Endodermal cell (in vitro differentiated cells): ENCODE measurements at places on chromosomes 7 and 10. TPM values are rescaled to one million over a fixed set of nuclear protein-coding genes. Genes with fewer than 3 reads are reported as not detected.

Gene MCM10
- total RNA-seq = 13.1 to 54.0 TPM (median 44.8 TPM) in 3 replicates

Gene ENO4
- total RNA-seq = 1.4 and 2.2 TPM in 2 replicates

Gene CALML3
- not detected in 2 replicates for total RNA-seq

Gene TAX1BP1
- total RNA-seq = 91.0 and 100 TPM in 2 replicates

Gene TUBAL3
- total RNA-seq = not detected in 3 replicates

Gene METTL27
- total RNA-seq = 18.2 to 24.2 TPM (median 22.2 TPM) in 3 replicates

Gene EVX1
- total RNA-seq = 0.28 to 4.9 TPM (median 4.5 TPM) in 3 replicates

Gene PNLIPRP1
- not detected in 2 replicates for total RNA-seq

DNA sequence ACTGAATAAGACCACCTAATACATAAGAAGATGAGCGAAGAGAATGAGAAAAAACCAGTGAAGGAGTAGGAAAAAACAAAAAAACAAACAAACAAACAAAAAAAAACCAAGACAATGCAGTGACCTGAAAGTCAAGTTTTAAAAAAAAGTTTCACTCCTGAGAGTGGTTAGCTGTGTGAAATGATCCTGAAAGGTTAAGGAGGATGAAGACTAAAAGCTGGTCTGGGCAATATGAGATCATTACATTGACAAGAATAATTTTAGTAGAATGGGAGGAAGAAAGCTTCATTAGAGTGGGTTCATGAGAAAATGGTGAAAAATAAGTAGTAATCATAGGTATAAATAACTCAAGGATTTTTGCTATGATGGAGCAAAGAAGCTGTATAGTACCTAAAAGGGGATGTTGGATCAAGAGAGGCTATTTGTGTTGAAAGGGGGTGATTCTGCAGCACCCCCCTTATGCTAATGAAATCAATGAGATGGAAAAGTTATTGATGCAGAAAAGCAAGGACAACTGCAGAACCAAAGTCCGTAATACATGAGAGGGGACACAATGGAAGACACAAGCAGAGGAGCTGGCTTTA lies 80.2 kb downstream of the KMT2C start:
- H3K36me3 ChIP-seq = peaks cover 54% of the 10 kb centered on the region
- no peak overlapping the region for H3K4me3 ChIP-seq
- H3K27me3 ChIP-seq = no peaks in the 10 kb centered on the region
- no peak for DNase-seq
- H3K4me1 ChIP-seq = no peaks in the 10 kb centered on the region

DNA sequence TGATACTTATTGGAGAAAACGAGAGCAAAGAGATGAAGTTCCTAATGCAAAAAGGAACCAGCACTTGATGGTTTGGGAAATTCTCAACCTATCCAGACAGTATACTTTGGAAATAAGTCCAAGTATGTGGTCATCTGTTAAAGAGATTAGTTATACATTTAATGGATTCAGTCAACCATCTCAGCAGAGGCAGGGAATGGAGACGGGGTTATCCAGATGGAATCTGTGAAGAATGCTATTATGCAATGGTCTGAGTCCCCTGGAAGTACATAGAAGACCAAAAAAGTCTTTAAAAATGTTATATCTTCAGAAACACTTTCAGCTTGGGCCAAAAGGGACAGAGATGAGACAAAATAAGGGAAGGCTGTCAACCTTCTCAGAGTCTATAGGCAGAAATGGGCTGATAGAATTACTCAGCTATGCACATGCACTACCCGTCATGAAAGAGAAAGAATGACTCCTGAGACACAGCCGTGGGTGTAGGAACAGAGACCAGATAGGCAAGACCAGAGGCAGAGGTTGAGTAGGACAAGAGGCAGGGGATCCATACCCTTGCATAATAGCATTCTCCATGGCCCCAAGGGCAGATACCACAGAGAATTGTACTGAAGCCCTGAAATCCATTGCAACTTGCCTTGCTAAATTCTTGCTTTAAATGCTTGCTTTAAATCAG lies 738.8 kb upstream of the POT1 start:
- no peak overlapping the region for H3K4me3 ChIP-seq
- H3K36me3 ChIP-seq = no peaks in the 10 kb centered on the region
- no peak overlapping the region for H3K27ac ChIP-seq
- H3K4me1 ChIP-seq = no peaks in the 10 kb centered on the region
- DNase-seq = no peak
- no peaks in the 10 kb centered on the region for H3K27me3 ChIP-seq

DNA sequence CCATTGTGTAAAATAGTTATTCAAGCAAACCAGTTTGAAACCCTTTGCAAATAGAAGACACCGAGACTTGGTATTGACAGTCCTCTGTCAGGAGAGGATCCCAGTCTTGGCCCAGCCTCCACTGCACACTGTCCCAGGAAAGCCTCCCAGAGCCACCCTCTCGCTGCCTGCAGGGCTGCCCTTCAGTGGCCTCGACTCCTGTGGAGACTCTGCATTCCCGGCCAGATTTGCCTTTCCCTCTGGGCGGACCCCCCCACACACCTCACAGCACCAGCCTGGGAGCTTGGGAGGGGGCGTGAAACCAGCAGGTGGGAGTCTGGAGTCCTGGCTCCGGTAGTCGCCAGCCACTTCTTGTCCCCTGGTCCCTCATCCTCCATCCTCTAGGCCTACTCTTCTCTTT lies 48.7 kb downstream of the GRK5 start:
- DNase-seq = peak; percentile 68
- H3K4me3 ChIP-seq = no peak overlapping the region
- H3K36me3 ChIP-seq = no peaks in the 10 kb centered on the region
- no peak overlapping the region for H3K27ac ChIP-seq

DNA sequence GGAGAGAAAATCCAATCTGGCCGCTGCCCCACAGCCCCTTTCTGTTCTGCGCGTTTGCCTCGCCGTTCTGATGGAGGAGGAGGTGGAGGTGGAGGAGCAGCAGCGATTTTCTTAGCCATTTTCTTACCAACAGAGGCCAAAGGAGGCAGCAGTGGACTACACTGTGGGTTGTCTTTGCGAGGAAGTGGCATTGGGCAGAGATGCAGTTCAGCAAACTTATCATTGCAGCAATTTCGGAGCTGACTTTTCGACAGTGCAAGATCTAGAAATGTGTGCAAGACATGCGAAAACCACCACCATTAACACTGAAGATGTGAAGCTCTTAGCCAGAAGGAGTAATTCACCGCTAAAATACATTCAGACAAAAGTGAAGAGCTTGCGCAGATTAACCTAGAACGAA lies 1.9 kb upstream of the ARL4A start:
- peak; percentile 84 for DNase-seq
- no peaks in the 10 kb centered on the region for H3K27me3 ChIP-seq
- H3K4me1 ChIP-seq = peaks cover 2% of the 10 kb centered on the region
- H3K27ac ChIP-seq = no peak overlapping the region

DNA sequence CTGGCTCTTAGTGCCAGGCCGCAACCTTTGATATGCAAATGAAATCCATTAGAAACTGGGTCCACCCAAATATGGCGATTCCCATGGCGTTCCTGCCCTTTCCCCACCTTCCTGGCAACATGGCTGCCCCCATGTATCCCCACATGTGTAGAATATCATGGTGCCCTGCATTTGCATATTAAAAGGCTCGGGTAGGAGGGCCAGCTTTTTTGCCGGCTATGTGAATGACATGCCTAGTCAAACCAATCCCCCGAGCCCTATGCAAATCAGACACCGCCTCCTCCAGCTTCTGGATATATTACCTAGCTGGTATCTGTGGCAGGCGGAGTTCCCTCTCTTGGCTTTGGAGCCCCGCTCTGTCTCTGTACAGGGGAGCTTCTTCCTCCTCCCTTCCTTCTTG lies 18.3 kb downstream of the MMS19 start:
- no peaks in the 10 kb centered on the region for H3K4me1 ChIP-seq
- H3K36me3 ChIP-seq = peaks cover 76% of the 10 kb centered on the region
- no peak overlapping the region for H3K27ac ChIP-seq
- peak; percentile 96 for DNase-seq

DNA sequence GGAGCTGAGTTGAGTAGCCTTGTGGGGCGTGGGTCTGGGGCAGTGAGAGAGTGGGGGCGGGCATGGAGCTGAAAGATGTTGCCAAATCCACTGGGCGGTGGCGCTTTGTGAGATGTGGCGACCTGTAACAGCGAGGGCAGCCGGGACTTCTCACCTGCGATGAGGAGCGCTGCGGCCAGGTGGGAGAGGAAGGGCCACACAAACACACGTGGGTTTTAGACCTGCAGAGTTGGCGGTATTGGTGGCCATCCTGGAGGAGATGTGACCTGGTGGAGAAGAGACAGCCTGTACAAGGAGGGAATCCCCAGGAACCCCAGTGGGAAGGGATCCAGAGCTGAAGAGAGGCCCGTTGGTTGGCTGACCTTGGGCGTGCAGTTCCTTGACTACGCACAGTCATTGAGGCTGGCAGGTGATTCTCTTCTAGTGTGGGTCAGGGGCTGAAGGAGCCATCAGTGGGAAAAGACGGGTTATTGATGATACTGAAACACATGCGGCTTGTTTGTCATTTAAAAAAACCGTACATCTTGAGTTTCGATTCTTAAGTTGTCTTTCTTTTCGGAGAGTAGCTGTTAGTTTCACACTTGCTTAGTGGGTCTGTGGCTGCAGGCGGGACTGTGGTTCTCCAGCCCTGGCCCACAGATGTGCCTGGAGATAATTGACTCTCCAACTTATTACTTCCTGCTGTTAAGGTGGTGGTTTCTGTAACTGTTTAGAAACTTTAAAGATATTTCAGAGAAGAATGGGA lies 2.4 kb downstream of the CHST12 start:
- H3K4me3 ChIP-seq = no peak overlapping the region
- DNase-seq = no peak
- H3K27me3 ChIP-seq = no peaks in the 10 kb centered on the region
- no peak overlapping the region for H3K27ac ChIP-seq

DNA sequence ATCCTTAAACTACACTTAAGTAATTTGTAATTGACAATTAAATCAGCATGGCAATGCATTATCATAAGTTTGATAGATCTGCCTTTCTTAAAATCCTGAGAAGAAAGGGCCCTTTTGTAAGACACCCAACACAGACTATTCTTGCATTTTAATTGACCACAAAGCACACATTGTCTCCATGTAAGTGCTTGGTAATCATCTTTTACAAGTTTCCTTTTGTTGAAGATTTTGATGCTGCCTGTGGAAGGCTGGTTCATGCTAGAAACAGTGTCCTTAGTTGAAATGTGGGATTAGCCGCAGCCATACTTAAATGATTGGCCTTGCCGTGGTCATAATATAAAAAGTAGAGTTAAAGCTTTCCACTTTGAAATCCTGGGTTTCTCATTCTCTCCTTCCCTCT lies 32.3 kb upstream of the CELF2 start:
- no peaks in the 10 kb centered on the region for H3K4me1 ChIP-seq
- H3K27ac ChIP-seq = peak overlapping the region; percentile 7
- no peak for DNase-seq
- no peaks in the 10 kb centered on the region for H3K36me3 ChIP-seq

GRCh38 chr10:43681220-43681619 lies 32.5 kb upstream of the ZNF32 start:
- no peak for DNase-seq
- H3K27ac ChIP-seq = no peak overlapping the region
- H3K27me3 ChIP-seq = no peaks in the 10 kb centered on the region
- no peaks in the 10 kb centered on the region for H3K4me1 ChIP-seq
- no peaks in the 10 kb centered on the region for H3K36me3 ChIP-seq

- H3K27me3 ChIP-seq = no peaks in the 10 kb centered on the region
- H3K4me3 ChIP-seq = no peak overlapping the region
- peaks cover 3% of the 10 kb centered on the region for H3K36me3 ChIP-seq
- no peaks in the 10 kb centered on the region for H3K4me1 ChIP-seq
- DNase-seq = no peak
- no peak overlapping the region for H3K27ac ChIP-seq
These were observed 51.1 kb downstream of the KCTD7 start for GRCh38 chr7:66679633-66680244.

DNA sequence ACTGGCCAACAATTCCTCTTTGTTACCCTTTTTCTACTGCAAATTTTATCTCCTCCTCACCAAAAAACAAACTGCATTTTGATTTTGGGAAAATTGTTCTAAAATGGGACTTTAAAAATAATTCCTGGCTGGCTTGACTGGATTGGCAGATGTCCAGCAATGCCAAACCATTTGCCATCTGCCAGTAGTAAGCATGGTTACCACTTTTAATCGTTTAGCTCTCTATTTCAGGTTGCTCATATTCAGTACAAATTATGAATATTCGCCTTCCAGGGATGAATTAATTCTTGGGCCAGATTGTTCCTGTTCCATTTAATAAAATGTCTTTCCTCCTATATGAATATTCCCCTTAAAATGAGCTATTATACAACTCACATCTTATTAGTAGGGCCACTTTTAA lies 35.7 kb downstream of the SMNDC1 start:
- H3K27me3 ChIP-seq = no peaks in the 10 kb centered on the region
- no peaks in the 10 kb centered on the region for H3K36me3 ChIP-seq
- no peak for DNase-seq
- H3K27ac ChIP-seq = no peak overlapping the region
- peaks cover 2% of the 10 kb centered on the region for H3K4me1 ChIP-seq
- H3K4me3 ChIP-seq = no peak overlapping the region

GRCh38 chr7:139224219-139224618 lies 6.8 kb upstream of the UBN2 start:
- H3K4me1 ChIP-seq = no peaks in the 10 kb centered on the region
- H3K36me3 ChIP-seq = no peaks in the 10 kb centered on the region
- H3K27ac ChIP-seq = no peak overlapping the region
- DNase-seq = no peak

GRCh38 chr10:102596506-102596971 lies 47.7 kb upstream of the TRIM8 start:
- no peak overlapping the region for H3K4me3 ChIP-seq
- peak; percentile 90 for DNase-seq
- H3K27me3 ChIP-seq = no peaks in the 10 kb centered on the region
- H3K4me1 ChIP-seq = peaks cover 13% of the 10 kb centered on the region
- peaks cover 28% of the 10 kb centered on the region for H3K36me3 ChIP-seq

GRCh38 chr7:12930534-12930933 lies 243.1 kb downstream of the ARL4A start:
- no peaks in the 10 kb centered on the region for H3K27me3 ChIP-seq
- H3K4me3 ChIP-seq = no peak overlapping the region
- DNase-seq = no peak
- no peak overlapping the region for H3K27ac ChIP-seq
- no peaks in the 10 kb centered on the region for H3K36me3 ChIP-seq

DNA sequence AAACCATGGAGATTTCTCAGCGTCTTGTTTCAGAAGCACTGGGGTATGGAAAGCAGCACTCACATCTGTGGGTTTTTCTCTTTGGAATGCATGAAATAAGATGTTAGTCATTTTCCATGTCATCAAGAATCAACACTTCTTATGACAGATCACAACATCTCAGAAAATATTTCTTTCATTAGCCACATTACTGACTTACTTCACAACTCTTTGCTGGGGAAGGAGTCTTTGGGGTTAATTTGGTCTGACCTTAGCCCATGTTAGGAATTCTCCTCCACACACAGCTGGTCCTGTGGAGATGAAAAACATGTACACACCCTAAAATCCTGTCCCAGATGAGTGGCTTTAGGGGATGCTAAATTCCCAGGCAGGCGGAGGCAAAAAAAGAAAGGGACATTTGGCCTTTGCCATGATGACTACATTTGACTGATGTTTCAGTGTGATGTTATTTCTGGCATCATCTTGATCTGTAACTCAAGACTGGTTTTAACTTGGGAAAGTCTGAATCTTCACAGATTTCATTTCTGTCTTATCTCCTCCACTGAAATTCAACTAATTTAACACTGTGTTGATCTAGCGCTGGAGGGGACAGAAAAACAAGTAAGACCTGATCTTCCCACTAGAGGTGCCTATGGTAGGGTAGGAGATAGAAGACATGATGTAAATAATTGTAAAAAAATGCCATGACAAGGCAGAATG lies 363.2 kb downstream of the PRPF18 start:
- H3K4me1 ChIP-seq = peaks cover 5% of the 10 kb centered on the region
- DNase-seq = no peak
- H3K36me3 ChIP-seq = no peaks in the 10 kb centered on the region

GRCh38 chr7:28544453-28545117 lies 132.3 kb downstream of the CREB5 start:
- no peak overlapping the region for H3K27ac ChIP-seq
- no peak overlapping the region for H3K4me3 ChIP-seq
- no peaks in the 10 kb centered on the region for H3K36me3 ChIP-seq
